Activated gamma-delta T cell treated with Interleukin-2 at 50 U/mL for 16 hours (primary cell): ENCODE measurements at places on chromosomes 13 and 19.
A peak's percentile ranks its signal among the peaks of the same experiment; 100 is the strongest.

- peak; percentile 22 for DNase-seq
These were observed 26.3 kb downstream of the SAE1 start for GRCh38 chr19:47156861-47157430.

- DNase-seq, result no peak
These were observed 3.1 kb downstream of the RNF225 start for GRCh38 chr19:58398545-58398944.

DNA sequence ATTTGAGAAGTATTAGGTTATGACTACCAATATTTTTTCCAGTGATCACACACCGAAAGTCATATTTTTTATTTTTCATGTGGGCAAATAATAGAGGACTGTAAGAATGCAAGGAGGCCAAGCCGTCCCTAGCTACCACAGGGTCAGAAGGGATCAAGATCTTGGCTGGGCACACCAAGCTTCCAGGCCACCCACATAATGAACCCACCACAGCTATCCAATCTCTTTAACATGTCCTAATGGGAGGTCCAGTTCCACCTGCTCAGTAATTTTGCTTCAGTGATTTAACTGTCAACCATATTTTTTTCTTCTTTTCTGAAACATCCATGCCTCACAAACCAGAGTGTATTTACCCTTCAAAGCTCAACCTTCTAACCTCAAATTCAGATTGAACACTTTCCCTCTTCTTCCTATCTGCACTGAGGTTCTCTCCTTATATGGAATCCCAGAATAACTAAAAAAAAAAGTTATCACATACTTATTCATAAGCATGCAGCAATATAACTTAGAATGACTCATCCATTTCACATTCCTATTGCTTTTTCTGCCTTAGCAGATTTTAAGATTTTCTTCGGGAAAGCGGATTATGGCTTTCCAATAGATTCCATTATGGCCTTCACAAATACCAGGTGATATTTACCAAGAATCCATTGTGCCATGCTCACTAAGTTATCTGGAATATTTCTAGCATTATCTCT, 12.2 kb downstream of the ARGLU1 start:
- DNase-seq, result no peak

DNA sequence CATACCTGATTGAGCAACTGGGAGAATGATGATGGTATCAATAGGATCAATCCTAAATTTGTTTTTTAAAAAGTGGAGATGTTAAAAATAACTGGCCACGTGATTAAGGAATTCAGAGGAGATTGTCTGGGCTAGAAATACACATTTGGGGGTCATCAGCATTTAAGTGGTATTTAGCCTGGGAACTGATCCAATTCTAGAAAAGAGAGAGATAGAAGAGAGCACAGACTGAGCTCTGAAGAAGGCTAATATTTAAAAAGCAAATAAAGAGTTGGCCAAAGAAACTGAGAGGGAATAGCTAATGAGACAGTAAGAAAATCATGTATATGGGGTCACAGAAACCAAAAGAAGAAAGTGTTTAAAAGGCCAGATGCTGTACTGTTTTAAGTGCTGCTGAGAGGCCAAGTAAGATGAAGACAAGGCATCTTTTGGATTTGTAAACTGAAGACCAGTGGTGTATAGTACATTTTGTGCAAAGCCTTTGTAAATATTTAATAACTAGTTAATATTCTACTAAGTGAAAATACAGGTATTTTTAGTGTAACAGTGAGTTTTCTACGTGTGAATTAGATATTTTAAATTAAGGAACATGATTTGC, 40.2 kb downstream of the UBL3 start:
- DNase-seq, result no peak

GRCh38 chr13:98173431-98174152, 3.5 kb downstream of the RNF113B start:
- DNase-seq, result no peak

DNA sequence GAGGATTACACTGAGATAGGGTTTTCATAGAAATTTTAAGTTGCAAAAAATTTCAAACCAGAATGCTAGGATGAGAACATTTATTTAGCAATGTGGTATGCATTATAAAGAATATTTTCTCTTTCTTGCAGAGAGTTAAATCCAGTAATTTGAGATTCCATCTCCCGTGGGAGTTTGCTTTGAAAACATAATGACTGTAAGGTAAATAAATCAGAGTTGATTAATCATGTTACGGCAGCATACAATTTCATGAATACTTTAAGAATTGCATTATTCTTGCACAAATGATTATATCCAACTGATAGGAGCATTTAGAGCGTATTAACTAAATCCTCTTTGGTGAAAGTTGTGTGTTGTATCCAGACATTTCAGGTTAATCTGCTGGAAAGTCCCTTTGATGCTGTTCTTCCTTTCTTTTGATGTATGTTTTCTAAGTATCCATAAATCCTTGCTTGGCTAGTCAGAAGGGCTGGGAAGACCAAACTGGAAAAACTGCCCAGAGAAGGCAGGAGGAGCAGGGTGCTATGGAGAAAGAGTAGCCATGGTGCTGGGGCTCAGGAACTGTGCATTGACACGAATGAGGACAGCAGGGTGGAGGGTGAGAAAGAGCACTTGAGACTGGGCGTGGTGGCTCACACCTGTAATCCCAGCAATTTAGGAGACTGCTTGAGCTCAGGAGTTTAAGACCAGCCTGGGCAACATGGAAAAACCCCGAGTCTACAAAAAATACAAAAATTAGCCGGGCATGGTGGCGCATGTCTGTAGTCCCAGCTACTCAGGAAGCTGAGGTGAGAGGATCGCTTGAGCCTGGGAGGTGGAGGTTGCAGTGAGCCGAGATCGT, 4.8 kb upstream of the GJA3 start:
- no peak for DNase-seq

DNA sequence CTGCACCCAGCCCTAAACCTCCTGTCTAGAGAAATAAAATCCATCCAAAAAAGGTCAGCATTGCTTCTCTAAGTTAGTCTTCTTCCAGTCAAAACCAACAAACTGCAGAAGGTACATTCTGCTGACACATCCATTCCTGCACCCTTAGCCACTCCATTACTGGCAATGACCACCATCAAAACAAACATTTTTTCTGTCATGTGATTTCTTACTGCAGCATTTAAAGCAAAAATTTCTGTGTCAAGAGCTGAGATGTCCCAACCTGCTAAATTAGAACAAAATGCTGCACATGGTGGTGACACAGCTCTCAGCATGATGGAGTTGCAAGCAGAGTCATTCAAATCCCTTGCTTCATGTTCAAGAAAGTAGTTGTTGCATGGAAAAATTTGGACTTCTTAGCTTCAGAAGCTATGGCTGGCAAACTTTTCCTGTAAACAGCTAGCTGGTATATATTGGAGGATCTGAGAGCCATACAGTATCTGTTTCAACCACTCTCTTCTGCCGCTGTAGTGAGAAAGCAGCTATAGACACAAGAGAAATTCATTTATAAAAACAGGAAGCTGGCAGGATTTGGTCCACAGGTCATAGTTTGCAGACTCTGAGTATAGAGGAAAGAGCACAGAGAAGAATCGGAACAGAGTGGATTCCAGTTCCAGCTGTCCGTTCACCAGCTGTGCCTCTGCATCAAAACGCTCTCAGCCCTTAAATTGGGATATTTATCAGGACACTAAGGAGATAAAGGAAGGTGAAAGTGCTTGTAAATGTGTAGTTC, 17.4 kb downstream of the RUBCNL start:
- DNase-seq, result no peak

GRCh38 chr13:86870444-86870843, 800.7 kb upstream of the SLITRK5 start:
- DNase-seq, result no peak

GRCh38 chr13:76707360-76707759, 178.8 kb downstream of the KCTD12 start:
- DNase-seq, result no peak

DNA sequence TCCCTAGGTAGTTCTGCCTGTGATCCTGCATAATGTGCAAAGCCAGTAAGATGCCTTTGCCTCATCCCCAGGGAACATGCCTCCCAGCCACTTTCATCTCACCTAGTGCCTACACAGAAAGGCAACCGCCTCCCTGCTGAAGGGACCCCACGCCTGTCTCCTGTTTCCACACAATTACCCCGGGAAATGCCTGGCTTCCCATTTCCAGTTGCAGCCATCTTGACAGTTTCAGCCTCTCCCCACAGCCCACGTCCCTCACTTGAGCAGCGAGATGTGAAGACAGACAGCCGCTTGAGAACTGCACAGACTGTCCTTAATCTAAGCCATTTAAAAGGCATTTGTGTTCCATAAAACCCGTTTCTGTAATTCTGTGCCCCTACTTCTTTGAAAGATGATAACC, 4.7 kb upstream of the UQCRFS1 start:
- DNase-seq, result no peak

GRCh38 chr19:17227798-17228367, 1.9 kb downstream of the OCEL1 start:
- no peak for DNase-seq

- DNase-seq, result peak; percentile 58
These were observed 1.3 kb upstream of the FFAR1 start for GRCh38 chr19:35346193-35347052.

GRCh38 chr13:99214232-99214631, 13.6 kb downstream of the UBAC2 start:
- no peak for DNase-seq

- no peak for DNase-seq
These were observed 13.4 kb upstream of the RANBP3 start for GRCh38 chr19:5991244-5991838.

GRCh38 chr13:97188207-97188606, 33.9 kb upstream of the MBNL2 start:
- no peak for DNase-seq

DNA sequence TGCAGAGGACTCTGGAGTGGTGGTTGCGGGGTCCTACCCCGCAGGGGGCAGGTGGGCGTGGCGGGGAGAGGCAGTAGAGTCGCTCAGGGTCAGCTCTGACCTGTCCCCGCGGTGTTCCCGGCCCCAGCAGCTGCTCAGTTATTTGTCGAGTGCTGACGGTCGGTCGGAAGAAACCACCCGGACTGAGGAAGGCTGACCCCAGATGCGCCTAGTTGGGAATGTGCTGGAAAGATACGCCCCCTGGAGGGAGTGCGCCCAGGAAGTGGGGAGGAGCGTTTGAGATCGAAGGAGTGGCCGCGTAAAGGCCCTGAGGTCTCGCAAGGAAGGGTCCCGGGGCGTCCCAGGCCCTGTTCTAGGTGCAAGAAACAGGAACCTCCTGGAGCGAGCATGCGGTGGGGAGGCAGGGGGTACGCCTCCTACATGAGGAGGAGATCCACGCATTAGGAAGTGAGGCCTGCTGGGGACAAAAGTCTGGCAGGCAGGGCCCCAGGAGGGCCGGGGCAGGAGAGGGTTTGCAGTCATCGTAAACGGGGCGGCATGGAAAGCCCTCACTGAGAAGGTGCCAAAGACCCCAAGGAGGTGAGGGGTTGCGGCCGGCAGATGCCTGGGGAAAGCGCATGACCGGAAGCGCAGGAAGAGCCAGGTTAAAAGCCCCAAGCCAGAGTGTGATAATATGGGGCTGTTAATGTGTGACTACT, 9.2 kb downstream of the CCDC8 start:
- DNase-seq, result no peak

GRCh38 chr13:83151308-83151660, 731.0 kb downstream of the SLITRK1 start:
- DNase-seq, result no peak

DNA sequence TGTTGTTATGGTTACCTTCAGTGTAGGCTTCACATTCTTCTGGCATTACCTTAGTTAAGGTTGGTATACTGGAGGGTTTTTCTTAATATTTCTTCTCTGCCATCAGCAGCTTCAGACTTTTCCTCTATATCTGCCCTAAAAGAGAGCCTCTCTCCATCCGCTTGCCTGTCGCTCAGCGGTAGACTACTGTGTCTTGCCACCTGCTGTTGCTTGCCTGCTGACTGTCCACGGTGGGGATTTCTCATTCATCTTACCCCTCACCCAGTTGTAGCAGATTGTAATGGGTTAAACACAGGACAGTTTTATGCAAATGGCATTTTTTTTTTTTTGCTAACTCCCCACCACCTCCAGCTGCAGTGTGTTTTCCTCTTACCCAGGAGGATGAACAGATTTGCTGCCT, 577.2 kb downstream of the SLITRK5 start:
- DNase-seq, result no peak

DNA sequence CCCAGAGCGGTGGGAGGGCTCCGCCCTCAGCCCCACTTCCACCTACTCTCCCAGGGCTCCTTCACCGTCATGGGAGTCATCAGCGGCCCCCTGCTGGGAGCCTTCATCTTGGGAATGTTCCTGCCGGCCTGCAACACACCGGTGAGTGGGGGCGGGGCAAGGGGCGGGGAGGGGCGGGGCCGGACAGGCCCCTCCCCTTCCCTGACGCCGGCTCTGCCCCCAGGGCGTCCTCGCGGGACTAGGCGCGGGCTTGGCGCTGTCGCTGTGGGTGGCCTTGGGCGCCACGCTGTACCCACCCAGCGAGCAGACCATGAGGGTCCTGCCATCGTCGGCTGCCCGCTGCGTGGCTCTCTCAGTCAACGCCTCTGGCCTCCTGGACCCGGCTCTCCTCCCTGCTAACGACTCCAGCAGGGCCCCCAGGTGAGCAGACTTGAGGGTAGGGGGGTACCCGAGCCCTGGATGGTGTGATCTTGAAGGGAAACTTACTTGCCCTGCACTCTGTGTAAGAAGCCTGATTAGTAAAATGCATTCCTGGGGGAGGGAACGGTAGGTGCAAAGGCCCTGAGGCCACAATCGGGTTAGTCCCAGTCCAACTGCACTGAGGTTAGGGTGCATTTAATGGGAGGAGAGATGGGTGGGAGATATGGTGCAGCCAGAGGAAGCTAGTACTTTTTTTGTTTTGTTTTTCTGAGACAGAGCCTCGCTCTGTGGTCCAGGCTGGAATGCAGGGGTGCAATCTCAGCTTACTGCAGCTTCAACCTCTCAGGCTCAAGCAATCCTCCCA, 12.1 kb downstream of the SLC5A5 start:
- no peak for DNase-seq

GRCh38 chr13:28631801-28632200, 27.1 kb upstream of the POMP start:
- no peak for DNase-seq

DNA sequence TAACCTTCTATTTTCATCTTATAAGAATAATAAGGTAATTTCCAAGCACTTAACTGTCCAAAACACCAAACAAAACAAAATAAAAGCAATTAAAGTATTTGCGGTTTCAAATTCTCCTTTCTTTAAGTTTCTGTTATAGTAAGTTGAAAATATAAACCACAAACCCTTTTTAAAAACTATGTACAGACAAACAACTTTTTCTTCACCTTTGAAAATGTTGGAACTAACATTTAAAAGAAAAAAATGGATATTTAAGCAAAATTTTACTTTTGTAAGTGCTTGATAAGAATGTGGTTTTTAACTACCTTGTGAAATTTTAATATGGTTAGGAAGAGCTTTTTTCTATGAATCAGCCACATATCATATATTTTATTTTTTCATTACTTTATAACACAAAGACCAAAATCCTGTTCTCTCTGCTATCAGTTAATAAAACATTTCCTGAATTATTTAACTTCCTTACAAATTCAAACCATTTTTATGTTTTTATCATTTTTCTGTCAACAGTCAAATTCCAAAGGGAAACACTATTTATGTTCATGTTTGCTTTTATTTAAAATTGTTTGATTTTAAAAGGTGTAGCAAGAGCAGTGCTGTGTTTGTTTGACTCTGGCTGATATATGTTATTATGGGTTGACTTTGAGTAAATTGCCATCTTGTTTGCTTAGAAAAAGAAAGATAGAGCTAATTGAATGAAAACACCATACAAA, 554.1 kb upstream of the KLHL1 start:
- DNase-seq, result no peak

- DNase-seq, result no peak
These were observed 32.8 kb upstream of the AKAP11 start for GRCh38 chr13:42239161-42239560.
